Suppressor macrophage treated with lipopolysaccharide for 1 hour (primary cell): ENCODE measurements at places on chromosomes 5 and 9.

DNA sequence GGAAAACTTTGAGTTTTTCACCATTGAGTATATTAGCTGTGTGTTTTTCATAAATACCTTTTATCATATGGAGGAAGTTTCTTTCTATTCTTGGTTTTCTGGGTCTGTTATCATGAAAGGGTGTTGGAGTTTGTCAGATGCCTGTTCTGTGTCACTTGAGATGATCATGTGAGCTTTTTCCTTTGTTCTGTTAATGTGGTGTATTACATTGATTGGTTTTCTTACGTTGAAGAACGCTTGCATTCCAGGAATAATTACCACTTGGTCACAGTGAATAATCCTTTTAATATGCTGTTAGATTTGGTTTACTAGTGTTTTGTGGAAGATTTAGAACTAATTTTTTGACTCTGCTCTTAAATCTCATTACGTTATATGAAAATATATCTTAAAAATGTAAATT lies 7.8 kb downstream of the PLEKHG4B start:
- no peak for DNase-seq

DNA sequence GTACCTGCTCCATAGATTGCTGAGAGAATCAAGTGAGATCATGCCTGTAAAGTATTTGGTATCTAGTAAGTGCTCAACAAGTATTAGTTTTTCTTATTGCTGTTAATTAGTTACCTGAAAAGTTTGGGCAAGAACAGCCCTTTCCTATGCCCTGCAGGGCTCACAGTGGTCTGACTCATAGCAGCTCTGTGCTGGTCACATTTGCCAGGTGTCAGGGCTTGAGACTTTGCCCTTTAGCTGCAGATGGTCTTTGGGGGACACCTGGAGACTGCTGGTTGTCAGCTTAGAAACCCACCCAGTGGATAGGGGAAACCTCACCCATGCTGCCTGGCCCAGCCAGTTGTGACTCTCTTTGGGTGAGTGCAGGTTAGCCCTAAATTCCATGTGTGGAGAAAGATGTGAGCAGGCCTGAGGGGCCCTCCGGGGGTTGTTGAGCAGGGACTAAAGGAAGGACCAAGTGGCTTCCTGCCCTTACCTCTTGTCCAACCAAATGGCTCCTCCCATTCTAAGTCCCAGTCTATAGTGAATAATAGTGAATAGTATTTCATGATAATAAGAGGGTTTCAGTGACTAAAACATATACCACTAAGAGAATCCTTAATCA lies 9.0 kb downstream of the COL27A1 start:
- DNase-seq: no peak

DNA sequence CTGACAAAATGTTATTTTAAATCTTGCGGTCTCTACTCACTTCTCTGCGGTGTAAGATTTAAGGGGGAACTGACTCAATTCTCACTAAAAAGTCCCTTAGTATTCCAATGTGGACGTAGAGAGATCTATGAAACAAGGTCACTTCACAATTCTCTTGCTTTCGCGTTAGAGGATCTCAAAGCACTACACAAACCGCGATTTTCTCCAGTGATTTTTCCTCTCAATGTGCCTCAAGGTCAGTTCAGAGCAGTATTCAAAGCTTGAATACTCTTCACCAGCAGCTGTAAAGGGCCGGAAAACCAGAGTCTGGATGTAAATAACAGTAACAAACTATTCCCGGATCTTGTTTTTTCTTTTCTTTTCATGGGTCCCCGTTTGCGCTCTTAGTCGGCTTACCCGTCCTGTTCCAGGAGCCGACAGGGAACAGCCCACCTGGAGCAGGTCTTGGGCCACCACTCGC lies 128.2 kb downstream of the TMEM161B start:
- DNase-seq: no peak

DNA sequence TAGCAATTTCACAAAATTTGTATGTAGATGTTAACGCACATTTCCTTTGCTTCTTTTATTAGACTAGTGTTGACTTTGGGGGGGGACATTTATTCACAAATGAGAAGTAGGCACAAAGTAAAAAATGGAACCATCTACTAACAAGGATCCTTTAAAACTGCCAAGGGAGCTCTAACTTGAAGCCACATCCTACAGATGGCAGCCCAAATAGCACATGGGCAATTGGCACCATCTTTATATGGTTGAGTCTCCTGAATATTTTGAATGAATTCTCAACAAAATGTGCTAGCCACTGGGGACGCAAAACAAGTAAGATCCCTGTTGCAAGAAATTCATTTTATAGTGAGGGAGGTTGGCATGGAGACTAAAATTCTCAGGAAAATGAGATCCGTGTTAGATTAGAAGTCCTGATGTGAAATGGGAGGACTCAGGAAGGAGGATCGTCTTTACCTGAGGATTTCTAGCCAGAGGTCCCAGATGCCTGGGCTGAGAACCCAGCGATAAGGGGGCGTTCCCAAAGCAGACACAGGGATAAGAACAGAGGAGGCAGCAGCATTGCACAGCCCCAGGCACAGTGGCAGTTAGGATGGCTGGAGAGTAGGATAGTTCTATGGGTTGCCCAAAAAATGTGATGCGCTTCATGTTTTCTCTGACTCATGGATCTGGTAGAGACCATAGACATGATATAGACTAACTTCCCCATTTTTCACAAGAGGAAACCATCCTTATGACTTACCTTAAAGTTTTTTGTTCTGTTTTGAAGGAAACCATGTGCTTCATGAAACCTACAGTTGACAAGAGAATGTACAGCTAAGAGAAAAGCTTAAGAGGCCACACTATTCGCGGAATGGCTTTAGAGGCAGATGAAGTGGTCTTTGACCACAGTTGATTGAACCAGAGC lies 37.4 kb downstream of the C9orf152 start:
- DNase-seq: peak; percentile 39

DNA sequence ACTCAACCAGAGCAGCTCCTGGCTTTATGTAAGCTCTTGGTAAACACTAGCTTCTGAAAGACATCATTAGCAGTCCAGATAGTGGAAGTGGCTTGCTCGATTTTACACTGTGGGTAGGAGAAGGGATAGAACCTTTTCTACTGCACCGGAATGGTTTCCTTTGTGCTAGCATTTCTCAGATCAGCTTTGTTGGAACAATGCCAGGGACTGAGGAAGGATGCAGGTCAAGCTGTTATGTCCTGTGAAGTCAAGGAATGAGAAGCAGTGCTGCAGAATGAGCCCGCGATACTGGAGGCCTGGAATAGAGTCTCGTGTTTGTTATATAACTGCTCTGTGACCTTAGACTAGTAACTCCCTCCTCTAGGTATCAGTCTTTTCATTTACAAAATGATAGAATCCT lies 233.6 kb downstream of the GABRB2 start:
- DNase-seq: no peak

- DNase-seq: no peak
Measured at GRCh38 chr5:158070859-158071258, 211.9 kb upstream of the CLINT1 start.

DNA sequence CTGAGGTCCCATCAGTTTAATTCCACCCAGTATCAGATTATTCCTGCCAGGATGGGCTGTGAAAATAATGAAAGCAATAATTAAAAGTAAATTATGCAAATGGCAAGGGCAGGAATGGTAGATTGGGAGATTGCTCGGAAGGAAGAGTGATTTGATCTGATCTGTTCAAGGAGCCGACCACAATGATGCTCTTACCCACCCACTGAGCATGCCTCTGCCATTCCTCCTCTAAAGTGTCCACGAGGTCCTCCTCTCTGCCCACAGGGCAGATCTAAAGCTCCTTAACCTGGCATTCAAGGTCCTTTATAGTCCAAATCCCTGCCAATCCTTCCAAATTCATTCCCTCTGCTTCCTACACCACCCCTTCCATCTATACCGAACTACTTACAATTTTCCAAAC lies 147.8 kb downstream of the TTLL11 start:
- no peak for DNase-seq

DNA sequence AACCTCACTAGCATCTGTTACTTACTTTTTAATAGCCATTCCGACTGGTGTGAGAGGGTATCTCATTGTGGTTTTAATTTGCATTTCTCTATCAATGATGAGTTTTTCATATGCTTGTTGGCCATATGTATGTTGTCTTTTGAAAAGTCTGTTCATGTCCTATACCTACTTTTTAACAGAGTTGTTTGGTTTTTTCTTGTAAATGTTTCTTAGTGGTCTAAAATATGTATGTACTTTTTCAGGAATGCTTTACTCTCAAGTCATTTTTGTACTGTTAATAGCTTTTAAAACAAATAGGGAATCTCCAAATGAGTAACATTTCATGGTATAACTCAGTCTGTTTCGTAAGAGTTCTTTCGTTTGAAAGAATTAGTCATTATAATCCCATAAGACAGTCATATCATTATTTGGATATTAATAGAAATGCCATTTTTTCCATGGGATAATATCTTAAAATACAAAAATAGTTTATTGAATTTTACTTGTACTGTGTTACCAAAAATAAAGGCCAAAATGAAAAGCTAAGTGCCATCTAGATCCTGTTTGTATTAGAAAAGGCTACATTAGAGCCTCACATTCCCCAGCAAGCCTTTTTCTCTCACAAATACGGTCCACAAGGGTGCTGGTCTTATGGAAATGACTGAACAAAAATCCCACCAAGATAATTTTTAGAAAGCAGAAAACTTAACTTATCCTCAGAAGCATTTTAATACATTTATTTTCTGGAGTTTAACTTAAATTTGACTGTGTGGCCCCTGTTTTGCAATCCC lies 247.7 kb downstream of the PJA2 start:
- no peak for DNase-seq

DNA sequence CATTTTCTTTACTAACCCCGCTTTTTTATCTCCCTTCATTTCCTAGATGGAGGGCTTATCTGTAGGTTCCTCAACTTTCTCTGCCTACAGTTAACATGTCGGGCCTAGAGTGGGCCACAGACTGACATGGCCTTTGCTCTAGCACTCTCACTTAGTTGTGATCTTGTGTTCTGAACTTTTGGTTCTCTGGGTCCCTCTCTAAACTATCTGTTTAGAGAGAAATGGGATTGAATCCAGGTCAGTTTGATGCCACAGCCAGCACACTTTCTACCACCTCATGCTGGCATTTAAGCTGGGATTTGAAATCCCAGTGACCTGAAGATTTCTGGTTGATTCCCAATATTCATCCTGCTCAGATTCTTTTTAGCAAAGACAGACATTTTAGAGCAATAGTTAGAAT lies 388.5 kb upstream of the PAPPA start:
- no peak for DNase-seq

DNA sequence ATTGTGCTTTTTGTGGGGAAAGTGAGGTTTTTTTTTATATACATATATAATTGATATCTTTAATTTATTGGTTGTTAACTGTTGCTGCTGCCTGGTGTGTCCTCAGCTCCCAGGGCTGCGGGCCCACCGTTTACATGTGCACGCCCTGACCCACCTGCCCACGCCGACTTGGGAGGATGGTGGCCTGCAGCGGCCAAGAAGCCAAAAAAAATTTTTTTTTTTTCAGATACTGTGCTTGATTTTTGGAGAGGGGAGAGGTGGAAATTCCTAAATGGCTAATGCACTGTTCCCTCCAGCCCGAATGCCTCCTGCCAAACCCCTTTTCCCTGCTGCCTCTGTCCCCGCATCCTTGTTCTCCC lies 32.0 kb upstream of the HMCN2 start:
- DNase-seq: no peak

GRCh38 chr5:32645246-32645645 lies 59.9 kb downstream of the SUB1 start:
- DNase-seq: no peak

DNA sequence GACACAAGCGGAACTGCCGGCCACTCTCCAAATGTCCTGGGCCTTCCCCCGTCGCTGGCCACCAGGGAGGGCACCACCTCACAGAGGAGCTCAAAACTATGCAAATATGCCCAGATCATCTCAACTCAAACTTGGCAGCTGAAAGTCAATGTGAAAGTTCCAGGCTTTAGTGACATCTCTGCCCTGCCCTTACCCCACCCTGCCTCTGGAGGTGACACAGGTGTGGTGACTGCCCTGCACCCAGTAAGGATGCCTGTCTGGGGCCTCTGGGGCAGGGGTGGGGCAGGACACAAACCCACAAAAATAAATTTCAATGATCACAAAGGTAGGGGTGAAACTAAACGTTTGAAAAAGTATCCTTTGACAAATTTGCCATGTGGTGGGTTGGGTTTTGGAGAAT lies 213.4 kb downstream of the HSPA4 start:
- no peak for DNase-seq

DNA sequence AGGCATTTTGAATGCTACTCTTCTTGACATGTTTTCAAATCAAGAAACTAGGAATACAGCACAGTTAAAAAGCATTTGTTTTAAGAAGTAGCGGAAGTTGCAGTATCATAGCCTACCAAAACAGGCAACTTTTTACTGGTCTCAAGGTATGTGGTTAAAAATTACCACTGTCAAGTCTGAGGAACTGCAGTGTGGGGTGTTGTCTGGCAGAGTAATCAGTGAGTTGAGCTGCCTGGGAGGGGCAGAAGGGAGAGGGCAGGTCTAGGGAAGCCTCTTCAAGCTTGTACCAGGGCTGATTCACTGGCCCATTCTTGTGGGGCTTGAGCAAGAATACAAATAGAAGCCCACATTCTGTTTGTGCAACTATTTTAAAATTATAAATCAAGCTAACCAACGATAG lies 42.4 kb upstream of the SV2C start:
- DNase-seq: no peak

DNA sequence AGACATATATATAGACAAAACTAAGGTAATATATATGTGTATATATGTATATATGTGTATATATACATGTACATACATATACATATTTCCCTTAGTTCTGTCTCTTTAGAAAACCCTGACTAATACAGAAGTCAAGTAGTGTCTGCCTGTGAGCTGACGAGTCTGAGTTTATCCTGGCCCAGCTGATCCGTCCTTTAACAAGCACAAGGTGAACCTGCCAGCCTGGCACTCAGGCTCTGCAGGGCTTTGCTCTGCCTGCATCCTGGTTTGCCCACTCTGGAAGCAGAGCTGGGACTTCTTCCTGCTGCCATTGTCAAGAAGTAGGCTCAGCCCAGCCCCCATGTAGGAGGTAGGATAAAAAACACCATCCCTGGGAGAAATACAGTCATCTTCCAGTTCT lies 388.0 kb downstream of the ICE1 start:
- DNase-seq: no peak

DNA sequence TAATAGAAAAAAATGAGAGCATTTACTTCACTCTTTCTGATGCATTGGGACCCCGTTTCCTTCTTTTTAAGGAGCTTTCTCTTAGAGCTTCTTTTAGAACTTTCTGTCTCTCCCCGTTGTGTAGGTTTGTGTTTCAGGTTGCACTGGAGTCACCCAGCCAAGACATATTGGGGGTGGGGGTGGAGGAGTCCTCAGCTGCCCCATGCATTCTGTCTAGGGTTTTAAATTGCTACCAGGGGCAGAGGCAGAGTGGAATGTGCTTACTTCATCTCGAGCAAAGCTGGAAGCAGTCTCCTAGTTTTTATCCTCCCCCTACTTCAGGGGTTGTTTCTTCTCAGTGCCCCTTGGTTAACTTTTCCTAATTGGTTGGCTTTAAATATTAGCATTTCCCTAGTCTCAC lies 9.4 kb downstream of the OR2K2 start:
- no peak for DNase-seq

GRCh38 chr5:132471151-132471907 lies 19.2 kb downstream of the IRF1 start:
- no peak for DNase-seq
